Upper lobe of left lung (tissue), 6 donors: ENCODE measurements at places on chromosomes 6 and 20. TPM values are rescaled to one million over a fixed set of nuclear protein-coding genes. Genes with fewer than 3 reads are reported as not detected.

The TRAM2 gene
- total RNA-seq: 11.4 TPM

The MAS1 gene
- total RNA-seq: not detected

The UBE2C gene
- not detected for total RNA-seq

The AKAP12 gene
- 32.5 TPM for total RNA-seq

The PACSIN1 gene
- not detected for total RNA-seq

The IRF4 gene
- 7.1 TPM for total RNA-seq

The EEF1E1 gene
- total RNA-seq: 14.2 TPM

The TP53TG5 gene
- total RNA-seq: not detected

The ARMH2 gene
- 2.4 TPM for total RNA-seq

The MRPS18B gene
- 23.0 TPM for total RNA-seq

The ETV7 gene
- total RNA-seq: 6.3 TPM

The FABP7 gene
- total RNA-seq: not detected

The SLPI gene
- 1,039 TPM for total RNA-seq

The ULBP1 gene
- 0.46 TPM for total RNA-seq

The RRAGD gene
- 46.1 TPM for total RNA-seq

The APOM gene
- total RNA-seq: 3.1 TPM

The GGTLC1 gene
- total RNA-seq: 23.0 TPM

The THBS2 gene
- total RNA-seq: 21.0 TPM

The MYLK4 gene
- 2.1 TPM for total RNA-seq

The SLC2A10 gene
- 17.1 TPM for total RNA-seq

The CAPN11 gene
- total RNA-seq: 0.55 TPM

The BMP2 gene
- 11.5 TPM for total RNA-seq

The ZNF341 gene
- 4.1 TPM for total RNA-seq

The ZC2HC1B gene
- not detected for total RNA-seq

The KCNK17 gene
- 3.0 TPM for total RNA-seq

The DYNLT2 gene
- 1.4 TPM for total RNA-seq
